ENCODE measurements at places on chromosomes 6 and 20. TPM values are rescaled to one million over a fixed set of nuclear protein-coding genes. Genes with fewer than 3 reads are reported as not detected.

- no peak for DNase-seq
Observed at GRCh38 chr20:39446397-39446796, 484.3 kb downstream of the DHX35 start.

DNA sequence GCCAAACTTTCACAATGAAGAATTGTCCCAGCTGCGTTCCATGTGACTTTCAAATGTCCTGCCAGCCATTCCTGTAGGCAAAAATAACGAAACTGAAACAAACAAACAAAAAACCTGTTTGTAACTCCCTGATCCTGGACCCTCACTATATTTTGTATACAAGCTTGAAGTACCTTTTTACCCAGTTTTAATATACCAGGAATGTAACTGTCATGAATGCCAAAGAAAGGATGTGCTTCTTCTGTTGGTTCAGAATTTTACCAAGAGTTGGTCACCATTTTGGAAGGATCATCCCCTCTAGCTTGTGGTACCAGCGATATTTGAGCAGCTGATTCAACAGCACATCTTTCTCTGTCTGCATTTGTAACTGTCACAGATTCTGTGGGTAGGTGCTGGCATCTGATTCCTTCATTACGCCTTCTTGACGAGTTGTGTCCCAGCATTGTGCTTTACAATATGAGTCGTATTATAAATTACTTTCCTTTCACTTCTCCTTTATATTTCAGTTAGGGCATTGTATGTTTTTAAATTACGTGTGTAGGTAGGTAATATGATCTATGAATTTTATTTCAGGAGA lies 93.9 kb downstream of the DLGAP4 start:
- DNase-seq, result no peak

DNA sequence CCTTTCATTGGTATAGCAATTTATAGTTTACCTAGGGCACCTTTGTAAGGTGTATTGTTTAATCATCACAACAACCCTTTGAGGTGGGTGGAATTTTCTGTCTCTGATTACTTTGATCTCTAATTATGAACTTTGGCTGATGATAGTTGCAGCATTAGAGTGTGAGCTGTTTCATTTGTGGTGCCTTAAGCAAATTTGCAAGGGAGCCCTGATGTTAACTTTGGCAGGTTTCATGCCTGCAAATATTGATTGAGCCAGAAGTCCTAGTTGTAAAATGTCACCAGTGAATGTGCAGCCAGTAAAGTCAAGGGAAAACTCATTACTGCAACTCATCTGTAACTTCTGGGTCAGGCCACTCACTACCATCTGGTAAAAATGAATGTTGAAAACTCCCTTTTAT lies 29.8 kb downstream of the CTNNBL1 start:
- no peak for DNase-seq

DNA sequence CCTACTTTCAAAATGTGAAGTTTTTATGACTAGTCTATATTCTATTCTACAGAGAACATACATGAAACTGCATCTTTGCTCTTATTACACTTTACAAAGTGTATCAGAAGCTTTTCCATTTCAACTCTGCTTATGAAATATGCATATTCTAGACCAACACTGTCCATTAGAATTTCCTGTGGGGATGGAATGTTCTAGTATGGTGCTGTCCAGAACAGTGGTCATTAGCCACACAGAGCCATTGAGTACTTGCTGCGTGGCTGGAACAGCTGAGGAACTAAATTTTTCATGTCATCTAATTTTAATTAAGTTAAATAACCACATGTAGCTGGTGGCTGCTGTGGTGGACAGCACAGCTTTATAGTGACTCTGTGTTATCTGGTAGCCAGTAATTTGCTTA lies 105.9 kb upstream of the PDE10A start:
- DNase-seq, result no peak

DNA sequence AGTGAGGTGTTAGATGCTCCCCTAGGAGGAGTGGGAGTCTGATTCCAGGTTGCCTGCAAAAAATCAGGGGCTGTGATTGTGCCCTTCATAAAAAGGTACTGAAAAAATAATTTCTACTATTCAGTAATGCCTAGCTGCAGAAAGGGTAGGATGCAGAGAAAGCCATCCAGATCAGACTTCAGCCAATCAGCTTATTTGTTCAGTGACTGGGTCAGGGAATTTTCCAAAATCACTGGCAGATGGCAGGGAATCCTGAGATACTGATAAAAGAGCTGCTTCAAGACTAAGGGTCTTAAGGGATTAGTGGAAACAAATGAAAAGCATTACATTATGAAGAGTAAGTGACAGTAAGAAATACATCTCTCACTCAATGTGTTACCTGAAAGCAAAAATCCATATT lies 42.8 kb upstream of the MTRF1L start:
- DNase-seq, result no peak

DNA sequence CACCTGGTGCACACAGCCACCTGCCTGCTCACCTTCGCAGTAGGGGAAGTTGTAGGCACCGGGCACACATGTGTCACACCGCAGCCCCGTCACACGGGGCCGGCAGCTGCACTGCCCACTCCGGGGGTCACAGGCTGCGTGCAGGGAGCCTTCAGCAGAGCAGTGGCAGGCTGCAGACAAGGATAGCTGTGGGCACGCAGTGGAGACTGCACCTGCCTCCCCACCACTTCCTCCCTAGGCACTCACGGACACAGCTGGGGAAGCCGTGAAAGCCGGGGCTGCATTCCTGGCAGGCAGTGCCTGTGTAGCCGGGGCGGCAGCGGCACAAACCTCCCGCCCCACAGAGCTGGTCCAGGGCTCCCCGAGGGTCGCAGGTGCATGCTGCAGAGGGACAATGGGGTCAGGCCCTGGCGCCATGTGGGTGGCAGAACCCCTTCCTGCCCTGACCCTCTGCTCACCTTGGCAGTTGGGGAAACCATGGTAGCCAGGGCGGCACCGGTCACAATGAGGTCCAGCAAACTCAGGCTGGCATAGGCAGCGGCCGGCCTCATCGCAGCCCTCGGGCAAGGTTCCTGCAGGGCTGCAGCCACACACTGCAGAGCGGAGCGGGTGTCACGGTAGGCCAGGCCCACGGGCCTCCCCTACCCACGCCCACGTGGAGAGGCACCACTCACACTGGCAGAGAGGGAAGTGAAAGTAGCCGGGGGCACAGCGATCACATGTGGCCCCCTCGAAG lies 29.4 kb downstream of the LAMA5 start:
- no peak for DNase-seq

DNA sequence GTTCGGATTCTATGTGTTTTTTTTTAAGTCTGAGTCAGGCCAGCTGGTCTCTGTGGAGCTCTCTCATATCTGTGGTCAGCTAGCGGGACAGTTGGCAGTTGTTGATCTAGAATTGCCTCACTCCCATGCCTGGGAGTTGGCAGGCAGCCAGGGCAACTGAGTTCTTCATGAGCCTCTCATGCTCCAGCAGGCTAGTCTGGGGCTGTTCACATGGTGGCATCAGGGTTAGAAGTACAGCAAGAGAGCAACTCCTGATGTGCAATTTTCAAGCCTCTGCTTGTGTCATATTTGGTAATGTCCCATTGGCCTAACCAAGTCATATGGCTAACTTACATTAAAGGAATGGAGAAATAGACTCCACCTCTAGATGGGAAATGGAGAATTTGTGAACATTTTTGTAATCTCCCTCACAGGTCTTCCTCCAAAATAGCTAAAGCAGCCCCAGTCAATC lies 6.7 kb upstream of the IFT52 start:
- DNase-seq, result peak; percentile 97

DNA sequence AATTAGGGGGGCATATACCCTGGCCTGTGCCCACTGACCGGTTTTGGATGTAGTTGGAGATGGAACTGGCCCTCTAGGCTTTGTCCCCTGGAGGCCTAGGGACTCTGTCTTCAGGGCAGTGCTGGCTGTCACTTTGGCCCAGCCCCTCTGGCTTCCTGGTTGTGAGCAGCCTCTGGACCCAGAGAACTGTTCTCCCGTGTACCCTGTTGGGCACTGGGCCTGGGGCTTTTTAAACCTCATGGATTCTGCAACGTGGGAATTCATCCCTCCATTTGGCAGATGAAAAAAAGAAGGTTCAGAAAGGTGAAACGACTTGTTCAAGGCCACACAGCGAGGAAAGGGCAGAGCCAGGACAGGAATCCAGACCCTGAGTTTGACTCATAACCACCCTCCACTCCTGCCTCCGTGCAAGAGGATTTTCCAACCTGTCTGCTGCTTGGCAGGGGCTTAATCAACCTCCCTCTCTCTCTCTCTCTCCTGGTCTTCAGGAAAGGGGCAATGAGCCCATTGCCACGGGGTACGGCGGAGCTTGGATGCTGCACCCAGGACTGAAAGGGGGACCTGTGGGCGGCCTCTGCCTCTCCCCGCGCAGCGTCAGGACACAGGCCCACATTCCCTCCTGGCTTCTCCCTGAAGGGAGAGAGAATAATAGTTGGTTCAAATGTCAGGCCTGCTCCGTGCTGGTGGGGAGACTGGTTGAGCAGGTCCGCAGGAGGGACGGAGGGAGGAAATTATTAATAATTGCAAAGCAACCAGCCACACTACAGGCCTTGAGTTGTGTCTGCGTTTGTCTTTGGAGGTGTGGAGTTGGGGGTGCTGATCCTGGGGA lies 56.0 kb downstream of the CEBPB start:
- no peak for DNase-seq

DNA sequence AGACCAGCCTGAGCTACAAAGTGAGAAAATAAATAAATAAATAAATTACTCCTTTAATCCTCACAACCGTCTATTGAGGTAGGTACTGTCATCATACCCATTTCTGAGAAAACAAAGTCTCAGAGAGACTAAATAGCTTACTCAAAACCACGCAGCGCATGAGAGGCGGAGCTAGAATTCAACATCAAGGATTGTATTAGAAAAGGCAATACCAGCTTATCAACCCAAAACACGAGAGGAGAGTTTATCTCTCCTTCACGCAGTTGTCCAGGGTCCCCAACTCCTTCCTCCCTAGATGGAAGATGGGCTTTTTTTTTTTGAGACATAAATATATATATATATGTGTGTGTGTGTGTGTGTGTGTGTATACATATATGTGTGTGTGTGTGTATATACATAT lies 12.2 kb downstream of the HNF4A start:
- no peak for DNase-seq

- no peak for DNase-seq
Observed at GRCh38 chr6:138160329-138161087, 1.2 kb upstream of the ARFGEF3 start.

DNA sequence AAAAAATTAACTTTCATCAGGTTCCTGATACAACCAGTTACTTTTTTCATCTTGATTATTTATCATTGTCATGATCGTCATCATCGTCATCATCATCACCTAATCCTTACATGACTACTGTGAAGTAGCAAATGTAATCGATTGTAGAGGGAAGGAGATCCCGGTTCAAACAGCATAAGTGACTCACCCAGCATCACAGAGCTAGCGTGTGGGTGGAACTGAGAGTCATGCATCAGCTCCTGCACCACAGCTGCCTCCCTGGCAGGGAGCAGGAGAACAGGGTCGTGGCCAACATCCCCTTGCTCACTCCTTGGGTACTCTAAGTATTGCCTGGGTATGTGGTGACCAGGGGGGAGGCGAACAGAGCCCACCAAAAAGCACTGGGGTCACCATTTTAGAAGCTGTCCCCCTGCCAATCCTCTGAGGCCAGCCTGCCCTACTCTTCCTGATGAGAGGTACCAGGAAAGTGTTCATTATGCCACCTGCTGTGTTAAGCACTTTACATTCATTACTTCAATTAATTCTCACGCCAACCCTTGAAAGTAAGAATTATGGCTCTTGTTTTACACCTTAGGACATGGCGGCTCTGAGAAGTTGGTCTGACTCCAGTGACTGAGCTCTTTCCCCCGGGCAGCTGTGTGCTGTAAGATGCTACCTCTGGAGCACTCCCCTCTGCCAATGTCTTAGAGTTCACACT lies 425.2 kb downstream of the CD83 start:
- peak; percentile 96 for DNase-seq

TMEM244 gene
- total RNA-seq, result 0.28 TPM

PSORS1C1 gene
- total RNA-seq, result 0.28 TPM

SNAP25 gene
- total RNA-seq, result 1.1 TPM

FOXS1 gene
- not detected for total RNA-seq

DZANK1 gene
- 0.83 TPM for total RNA-seq

HLA-DRB1 gene
- total RNA-seq, result not detected

MYO6 gene
- 6.8 TPM for total RNA-seq

All from IMR-90 (cell line).